ENCODE measurements at places on chromosomes 1 and 21. TPM values are rescaled to one million over a fixed set of nuclear protein-coding genes. Genes with fewer than 3 reads are reported as not detected.

TCP10L gene
- total RNA-seq, result not detected

S100A12 gene
- not detected for total RNA-seq

OR6N1 gene
- total RNA-seq, result not detected

PIGM gene
- total RNA-seq, result 10.1 TPM

NTPCR gene
- 129 TPM for total RNA-seq

RSPO1 gene
- total RNA-seq, result not detected

SRGAP2 gene
- 78.0 TPM for total RNA-seq

COL9A2 gene
- total RNA-seq, result not detected

HOOK1 gene
- total RNA-seq, result 23.3 TPM

ZNF684 gene
- 1.8 TPM for total RNA-seq

Data from MCF 10A (cell line).